ENCODE measurements at places on chromosomes 4 and X. TPM values are rescaled to one million over a fixed set of nuclear protein-coding genes. Genes with fewer than 3 reads are reported as not detected.

- DNase-seq, result no peak
Measured at GRCh38 chrX:86348669-86349068, 200.4 kb downstream of the DACH2 start.

ITIH6 gene
- total RNA-seq, result not detected

- no peak for DNase-seq
Measured at GRCh38 chrX:19372547-19373331, 29.0 kb downstream of the PDHA1 start.

PRDM5 gene
- 14.0 TPM for total RNA-seq

GRCh38 chrX:10525381-10526120, 94.8 kb downstream of the MID1 start:
- DNase-seq, result no peak

- DNase-seq, result no peak
Measured at GRCh38 chr4:78207951-78208350, 150.8 kb downstream of the FRAS1 start.

GRCh38 chr4:89492581-89493071, 185.0 kb upstream of the GPRIN3 start:
- DNase-seq, result no peak

MND1 gene
- total RNA-seq, result 1.3 TPM

- no peak for DNase-seq
Measured at GRCh38 chr4:64756016-64756415, 346.8 kb upstream of the TECRL start.

ARSJ gene
- total RNA-seq, result 13.5 TPM

NSD2 gene
- 47.2 TPM for total RNA-seq

MAGEA9B gene
- not detected for total RNA-seq

DNA sequence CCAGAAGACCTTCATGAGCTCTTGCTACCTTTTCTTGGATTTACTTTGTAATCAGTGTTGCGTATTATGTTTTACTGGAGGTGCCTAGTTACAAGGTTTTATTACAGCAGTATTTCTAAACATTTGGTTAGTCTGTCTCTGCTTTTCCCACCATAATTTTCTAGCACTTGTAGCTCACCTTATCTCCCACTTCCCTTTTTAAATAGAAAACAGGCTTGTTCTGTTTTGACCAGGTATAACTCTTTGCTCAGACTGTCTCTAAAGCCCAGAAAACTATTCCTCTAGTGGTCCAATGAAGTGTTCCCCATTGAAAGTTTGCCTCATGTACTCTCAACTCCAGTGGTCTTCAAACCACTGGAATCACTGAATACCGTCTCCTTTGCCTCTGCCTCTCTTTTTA, 43.9 kb downstream of the AFF1 start:
- DNase-seq, result no peak

GRCh38 chr4:123676890-123677229, 280.3 kb downstream of the SPRY1 start:
- no peak for DNase-seq

CNGA1 gene
- 5.5 TPM for total RNA-seq

- no peak for DNase-seq
Measured at GRCh38 chr4:163164591-163164990, 2.1 kb downstream of the NAF1 start.

GPR119 gene
- not detected for total RNA-seq

GRCh38 chr4:41146196-41146595, 68.1 kb downstream of the APBB2 start:
- no peak for DNase-seq

DNA sequence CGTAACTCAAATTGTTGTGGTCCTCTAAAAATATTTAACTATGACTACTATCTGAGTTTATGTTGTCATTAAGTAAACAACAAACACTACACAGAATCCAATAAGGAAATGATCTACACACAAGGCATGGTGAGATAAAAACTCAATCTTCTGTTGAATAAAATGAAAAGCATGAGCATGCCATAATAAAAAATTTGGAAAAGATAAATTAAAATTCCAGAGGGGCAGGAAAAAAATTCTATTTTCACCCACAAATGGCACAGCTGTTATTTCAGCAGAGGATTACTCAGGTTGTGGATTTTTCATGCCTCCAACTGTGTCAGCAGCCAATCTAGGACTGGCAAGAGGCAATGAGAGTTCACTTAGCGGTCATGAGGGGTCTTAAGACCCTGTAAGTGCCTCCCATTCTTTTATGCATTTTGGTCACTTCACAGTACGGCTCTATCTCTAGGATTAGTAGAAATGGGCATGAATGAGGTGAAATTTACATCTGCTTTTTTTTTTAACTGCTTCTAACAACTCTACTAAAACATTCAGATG, 639.8 kb upstream of the DIPK2B start:
- DNase-seq, result no peak

DNA sequence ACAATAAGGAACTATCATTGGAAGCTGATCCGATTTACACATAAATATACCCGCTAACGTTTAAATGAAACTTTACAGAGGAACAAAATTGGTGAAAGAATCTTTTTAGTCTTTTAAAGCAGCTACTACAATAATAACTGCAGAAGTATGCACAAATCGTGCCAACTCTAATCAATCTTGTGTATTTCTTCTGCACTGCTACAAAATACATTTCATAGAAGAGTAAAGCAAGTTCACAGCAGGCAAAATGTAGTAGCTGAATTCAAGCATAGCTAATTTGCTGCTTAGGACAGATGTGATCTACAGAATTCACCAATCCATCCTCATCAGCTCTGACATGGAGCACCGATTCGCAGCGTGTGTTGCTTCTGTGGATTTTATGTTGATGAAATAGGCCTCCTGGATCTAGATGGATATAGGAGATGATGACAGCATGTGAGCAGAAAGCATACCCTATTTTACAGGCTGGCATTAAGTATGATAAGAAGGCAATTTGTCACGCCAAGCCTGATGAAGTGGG, 367.3 kb upstream of the FGF13 start:
- DNase-seq, result no peak

UGT8 gene
- 0.78 TPM for total RNA-seq

RGN gene
- 20.2 TPM for total RNA-seq

CLDN2 gene
- total RNA-seq, result not detected

All from aorta (tissue), 5 donors.